ENCODE measurements at places on chromosomes 5 and 9.

DNA sequence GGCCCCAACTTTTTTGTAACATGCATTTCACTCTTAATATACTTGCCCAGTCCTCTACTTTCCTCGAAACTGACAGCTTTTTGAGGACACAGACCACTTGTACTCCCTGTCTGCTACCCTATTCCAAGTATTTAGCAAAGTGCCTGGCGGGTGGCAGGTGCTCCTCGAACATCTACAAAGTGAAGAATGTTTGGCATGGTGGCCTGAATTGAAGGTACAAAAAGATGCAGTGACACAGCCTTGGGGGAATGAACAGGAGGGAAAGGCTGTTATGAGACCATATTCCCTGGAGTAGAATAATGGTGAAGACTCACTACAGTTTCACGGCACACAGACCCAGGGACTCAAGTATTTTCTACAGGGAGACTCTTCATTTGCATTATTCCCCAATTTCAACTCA is 590.9 kb downstream of the PRELID2 start:
- DNase-seq, result no peak

GRCh38 chr9:135000647-135001245 is 83.0 kb upstream of the FCN1 start:
- no peak for DNase-seq

GRCh38 chr9:136309101-136309801 is 5.4 kb upstream of the CCDC187 start:
- no peak for DNase-seq

GRCh38 chr5:28914297-28914696 is 1875.9 kb upstream of the CDH9 start:
- no peak for DNase-seq

- DNase-seq, result no peak
These were observed 28.7 kb downstream of the DNM1 start for GRCh38 chr9:128231638-128232527.

GRCh38 chr5:171342362-171343111 is 33.5 kb downstream of the TLX3 start:
- DNase-seq, result no peak

DNA sequence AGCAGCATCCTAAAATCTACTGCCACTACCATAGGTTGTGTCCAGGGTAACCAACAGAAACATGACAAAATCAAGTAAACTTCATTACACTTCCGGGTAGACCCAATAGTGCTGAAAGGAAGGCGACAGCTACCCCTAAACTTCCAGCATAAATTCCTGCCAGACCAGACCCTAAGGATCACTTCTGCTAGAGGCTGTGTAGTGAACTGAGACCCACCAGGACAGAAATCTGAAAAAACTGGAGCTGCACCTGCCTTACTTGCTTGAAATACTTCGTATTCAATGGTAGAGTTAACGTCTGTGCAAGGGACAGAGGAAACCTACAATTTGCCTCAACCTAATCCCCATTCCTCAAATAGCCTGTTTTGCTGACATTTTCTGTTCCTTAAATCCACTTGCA is 1.0 kb upstream of the SECISBP2 start:
- no peak for DNase-seq

- no peak for DNase-seq
These were observed 48.1 kb downstream of the ITGA2 start for GRCh38 chr5:53037141-53037859.

DNA sequence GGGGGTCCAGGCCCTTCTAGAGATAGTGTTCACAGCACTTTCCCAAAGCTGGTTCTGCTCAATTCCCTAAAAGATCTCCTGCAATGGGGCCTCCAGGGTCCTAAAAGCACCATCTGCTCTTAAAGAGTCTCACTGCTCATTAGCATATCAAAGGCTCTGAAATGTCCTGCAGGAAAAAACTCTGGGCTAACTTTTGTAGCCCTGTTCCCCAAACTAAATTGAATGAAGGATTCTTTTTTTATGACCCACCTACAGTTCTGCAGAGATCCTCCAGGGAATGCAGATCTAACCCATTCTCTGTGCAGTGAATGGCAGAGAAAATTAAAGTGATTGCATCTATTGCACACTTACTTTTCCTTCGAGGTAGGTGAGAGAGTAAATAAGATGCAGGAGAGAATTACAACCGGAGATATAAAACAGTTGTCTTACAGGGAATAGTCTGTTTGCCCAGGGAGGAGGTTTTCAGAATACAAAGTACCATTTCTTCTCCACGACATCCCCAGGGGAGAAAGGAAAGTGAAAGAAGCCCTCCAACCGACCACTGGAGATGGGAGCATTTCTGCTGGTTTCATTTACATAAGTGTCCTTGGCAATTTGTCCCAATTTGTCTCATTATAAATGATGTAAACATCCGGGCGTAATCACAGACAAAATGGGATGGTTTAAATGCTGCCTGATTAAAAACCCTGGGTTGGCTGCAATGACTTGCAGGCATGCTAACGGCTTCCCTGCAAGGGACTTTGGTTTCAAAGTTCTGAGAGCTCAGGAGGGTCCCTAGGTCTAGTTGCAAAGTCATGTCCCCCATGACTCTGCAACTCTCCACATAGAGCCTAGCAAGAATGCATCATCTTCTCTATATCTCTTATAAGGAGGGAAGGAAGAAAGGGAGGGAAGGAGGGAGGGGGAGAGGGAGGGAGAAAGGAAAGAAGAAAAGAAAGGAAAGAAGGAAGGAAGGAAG is 114.0 kb downstream of the KCNIP1 start:
- DNase-seq, result no peak

- no peak for DNase-seq
These were observed 329.1 kb downstream of the SH3GL2 start for GRCh38 chr9:17907779-17908508.

DNA sequence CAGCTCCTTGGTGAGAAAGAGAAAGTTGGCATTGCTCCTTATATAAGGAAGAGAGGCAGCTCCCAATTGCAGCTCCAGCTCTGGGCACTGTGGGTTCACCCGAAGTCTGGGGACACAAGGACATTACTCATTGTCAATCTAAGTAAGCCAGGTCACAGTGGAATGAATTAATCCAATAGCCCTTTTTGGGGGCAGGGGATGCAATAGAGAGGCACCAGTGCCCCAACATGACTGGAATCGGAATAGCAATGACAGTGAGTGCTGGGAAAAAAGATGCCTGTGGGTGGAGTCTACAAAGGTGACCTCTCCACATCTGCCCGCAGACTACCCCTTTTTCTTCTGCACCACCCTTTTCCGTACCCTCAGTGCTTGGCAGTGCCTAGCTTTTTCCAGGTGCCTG is 11.1 kb upstream of the NEUROG1 start:
- DNase-seq, result no peak

DNA sequence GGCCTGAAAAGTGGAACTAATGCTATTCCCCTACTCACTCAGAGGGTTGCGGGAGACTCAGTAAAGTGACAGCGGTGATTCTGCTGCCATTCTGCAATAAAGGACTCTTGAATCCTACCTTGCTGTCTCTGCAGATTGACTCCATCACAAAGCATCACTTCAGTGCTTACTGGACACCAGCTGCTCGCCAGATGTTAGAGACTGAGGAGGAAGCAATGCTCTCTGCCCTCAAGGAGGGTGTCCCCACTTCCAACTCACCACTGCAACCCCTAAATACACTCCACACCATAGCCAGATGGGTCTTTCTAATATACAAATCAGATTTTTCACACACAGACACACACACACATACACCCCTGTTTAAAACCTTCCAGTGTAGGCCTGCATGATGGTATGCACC is 21.4 kb downstream of the TTLL11 start:
- DNase-seq, result no peak

DNA sequence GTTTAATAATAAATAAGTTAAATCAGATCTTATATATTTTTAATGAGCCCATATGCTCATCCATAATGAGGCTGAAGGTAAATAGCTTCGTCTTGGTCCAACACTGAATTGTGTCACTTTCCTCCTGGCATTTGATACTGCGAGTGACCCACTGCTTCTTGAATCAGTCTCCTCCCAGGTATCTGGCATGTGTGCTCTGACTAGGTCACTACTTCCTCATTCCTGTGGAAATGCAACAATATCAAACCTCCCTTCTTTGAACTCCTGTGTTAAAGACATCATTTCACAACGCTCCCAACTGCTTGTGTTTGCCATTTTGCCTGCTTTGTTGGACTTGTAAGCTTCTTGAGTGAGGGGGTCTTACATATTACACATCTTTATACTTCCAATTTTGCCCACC is 157.7 kb downstream of the SLC24A2 start:
- DNase-seq, result no peak

- peak; percentile 50 for DNase-seq
These were observed 232.6 kb downstream of the MAST4 start for GRCh38 chr5:66828548-66829357.

DNA sequence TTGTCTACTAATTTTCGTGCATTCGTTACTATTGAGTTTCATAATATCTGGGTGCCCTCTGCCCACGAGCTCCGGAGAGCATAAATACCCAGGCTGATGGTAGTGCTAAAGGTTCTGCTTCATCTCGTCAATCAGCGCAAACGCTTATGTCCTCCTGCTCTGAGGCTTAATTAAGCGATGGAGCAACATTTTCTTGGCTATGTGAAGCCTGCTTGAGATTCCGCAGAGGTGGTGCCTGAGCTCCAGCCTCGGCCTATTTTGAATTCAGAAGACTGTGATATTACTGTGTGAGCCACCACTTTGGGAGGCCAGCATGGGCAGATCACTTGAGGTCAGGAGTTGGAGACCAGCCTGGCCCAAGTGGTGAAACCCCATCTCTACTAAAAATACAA is 44.8 kb downstream of the ANXA2R start:
- no peak for DNase-seq

DNA sequence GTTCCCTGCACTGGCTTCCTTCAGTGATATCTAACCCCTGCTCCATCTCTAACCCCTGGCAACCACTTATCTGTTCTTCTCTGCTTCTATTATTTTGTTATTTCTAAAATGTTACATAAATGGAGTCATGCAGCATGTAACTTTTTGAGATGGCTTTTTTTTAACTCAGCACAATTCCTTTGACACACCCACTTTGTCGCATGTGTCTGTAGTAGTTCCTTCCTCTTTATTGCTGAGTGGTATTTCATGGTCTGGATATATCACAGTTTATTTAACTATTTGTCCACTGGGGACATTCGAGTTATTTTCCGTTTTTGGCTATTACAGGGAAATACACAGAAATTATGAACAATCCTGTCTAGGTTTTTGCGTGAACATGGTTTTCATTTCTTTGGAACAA is 200.2 kb downstream of the TRIO start:
- DNase-seq, result no peak

DNA sequence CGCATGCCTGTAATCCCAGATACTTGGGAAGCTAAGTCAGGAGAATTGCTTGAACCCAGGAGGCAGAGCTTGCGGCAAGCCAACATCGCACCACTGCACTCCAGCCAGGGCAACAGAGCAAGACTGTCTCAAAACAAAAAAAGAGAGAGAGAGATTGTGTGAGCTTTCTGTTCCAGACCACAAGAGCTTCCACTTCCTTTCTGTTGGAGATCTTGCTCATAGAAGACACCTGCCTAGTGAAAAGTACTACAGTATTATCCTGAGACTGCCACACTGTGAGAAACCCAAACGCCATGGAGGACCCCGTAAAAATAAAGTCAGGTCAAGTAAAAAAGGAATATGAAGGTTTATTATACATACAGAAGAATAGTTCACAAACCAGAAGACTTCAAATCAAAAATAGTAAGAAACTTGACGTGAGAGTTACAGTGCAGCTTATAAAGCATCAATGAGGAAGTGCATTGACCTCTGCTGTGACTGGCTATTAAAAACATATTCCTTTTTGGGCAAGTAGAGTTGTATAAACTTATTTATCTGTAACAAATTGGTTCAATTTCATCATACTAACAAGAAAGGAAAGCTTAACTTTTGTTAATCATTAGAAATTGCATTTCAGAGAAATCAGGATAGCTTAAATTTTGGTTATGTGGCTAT is 4.3 kb upstream of the EMB start:
- DNase-seq, result peak; percentile 36

GRCh38 chr5:157273131-157273556 is 7.2 kb downstream of the CYFIP2 start:
- no peak for DNase-seq

GRCh38 chr9:136539427-136540421 is 6.1 kb downstream of the NOTCH1 start:
- DNase-seq, result peak; percentile 87

- DNase-seq, result no peak
These were observed 176.9 kb downstream of the GDNF start for GRCh38 chr5:37662789-37663485.

DNA sequence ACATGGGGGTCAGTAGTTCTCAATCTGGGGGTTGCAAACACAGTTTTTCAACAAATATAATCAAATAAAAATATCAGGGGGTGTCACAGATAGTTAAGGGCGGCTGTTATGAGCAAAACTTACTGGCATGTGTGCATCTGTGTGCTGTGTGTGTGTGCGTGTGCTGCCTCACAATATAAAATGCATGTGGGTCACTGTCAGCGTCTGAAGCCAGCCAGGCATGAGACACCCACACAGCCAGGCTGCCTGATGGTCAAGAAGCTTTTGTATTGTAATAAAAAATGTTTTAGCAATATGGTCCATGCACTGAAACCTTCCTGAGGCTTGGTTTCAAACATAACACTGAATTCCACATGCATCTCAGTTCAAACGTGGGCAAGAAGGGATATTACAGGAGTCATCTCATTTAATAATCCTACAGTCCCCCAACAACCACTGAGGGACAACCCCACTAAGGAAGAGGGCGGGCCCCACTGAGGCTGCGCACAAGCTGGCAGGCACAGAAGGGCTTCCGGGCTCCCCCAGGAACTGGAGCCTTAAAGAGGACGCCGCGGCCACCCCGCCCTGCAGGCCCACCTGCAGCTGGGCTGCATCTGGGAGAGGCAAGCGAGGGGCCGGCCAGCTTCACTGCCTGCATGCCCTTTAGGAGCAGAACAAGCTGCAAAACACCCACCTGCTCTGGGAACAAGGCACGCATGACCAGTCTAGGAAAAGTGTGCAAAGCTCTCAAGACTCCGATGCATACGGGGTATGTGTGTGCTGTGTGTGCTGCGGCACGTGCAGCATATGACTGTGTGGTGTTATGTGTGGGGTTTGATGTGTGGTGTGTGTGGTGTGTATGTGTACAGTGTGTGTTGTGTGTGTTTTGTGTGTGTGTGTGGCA is 14.1 kb downstream of the SEMA4D start:
- DNase-seq, result peak; percentile 70

DNA sequence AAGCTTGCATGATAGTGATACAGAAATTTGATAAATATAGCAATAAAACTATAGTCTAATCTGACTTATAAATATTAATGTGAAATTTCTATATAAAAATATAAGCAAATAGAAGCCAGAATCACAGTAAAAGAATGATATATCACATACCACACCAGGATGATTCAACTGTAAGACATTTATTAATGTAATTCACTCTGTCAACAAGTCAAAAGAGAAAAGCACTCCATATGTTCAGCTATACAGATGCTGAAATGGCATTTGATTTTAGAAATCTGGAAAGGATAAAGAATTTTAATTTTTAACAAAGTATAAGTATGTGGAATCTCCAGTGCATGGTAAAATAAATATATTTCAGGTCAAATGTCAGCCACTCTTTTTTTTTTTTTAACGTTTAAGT is 372.4 kb downstream of the KCNN2 start:
- DNase-seq, result no peak

GRCh38 chr9:3478549-3478953 is 47.2 kb downstream of the RFX3 start:
- DNase-seq, result no peak

Data from activated T-cell treated with anti-CD3 and anti-CD28 coated beads, Interleukin-2, amount 50 U/mL, for 1 hour (primary cell).